ENCODE measurements at places on chromosomes 12 and 14. TPM values are rescaled to one million over a fixed set of nuclear protein-coding genes. Genes with fewer than 3 reads are reported as not detected.

- no peak for DNase-seq
These were observed 36.3 kb upstream of the BICD1 start for GRCh38 chr12:32070370-32070769.

- DNase-seq = no peak
These were observed 43.9 kb downstream of the PPP4R3A start for GRCh38 chr14:91466192-91466591.

- DNase-seq = no peak
These were observed 289.9 kb upstream of the CAND1 start for GRCh38 chr12:66979251-66979650.

DNA sequence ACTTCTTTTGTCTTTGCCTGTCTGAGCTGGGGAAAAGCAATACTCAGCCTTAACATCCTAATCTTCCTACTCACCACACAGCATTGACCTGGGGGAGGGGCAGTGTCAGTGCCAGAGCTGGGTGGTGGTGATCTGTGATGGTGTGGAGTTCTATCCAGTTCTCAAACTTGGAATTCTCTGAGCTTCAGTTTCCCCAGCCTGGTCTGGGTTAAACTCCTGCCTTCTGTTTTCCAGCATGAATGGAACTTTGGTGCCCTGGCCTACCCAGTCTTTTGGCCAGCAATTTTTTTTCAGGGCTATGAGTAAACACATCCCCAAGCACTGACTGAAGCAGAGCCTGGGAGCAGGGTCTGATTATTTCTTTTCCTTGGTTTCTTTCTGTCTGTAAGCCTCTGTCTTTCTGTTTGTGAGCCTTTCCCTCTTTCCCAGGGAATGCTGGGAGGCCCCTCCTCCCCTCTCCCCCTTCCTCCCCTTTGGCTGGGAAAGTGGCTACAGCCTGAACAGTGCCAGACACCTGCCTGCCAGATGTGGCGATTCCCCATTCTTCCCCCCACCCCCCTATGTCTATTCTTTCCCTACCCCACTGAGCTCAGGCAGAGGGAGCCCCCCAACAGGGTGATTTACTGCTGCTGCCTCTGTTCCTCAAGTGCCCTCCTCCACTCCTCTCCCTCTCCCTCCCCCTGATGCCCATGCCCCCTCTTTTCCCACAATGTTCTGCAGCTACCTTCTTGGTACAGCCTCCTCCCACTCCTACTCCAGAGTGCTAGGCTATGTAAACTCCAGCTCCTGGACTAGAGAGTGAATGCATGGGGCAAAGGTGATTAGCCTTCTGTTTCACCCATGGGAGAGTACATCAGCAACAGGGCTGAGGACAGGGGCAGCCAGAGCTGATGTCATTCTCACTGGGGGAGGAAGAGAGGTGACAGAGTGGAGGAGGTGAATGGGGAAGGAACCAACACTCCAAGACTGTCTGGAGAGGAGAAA is 11.1 kb downstream of the GPR84 start:
- no peak for DNase-seq

The PIWIL1 gene
- total RNA-seq = 5.1 TPM

Data from Caco-2 (cell line).